BJ (cell line): ENCODE measurements at places on chromosomes 16 and 17. TPM values are rescaled to one million over a fixed set of nuclear protein-coding genes. Genes with fewer than 3 reads are reported as not detected.

DNA sequence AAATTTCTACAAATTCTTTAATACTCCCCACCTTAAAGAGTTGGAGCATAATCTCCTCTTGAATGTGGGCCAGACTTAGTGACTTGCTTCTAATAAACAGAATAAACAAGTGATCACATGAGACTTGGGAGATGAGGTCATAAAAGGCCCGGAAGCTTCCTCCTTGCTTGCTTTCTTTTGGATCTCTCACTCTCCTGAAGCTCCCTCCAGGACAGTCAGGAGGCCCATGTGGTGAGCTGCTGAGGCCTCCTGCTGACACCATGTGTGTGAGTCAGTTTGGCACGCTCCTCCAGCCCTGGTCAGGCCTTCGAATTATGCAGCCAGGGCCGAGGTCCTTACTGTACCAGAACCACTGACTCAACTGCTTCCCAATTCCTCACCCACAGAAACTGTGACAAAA lies 53.2 kb downstream of the NDEL1 start:
- DNase-seq = peak; percentile 95

- DNase-seq = peak; percentile 49
Observed at GRCh38 chr17:80716986-80717719, 172.5 kb downstream of the RPTOR start.

DNA sequence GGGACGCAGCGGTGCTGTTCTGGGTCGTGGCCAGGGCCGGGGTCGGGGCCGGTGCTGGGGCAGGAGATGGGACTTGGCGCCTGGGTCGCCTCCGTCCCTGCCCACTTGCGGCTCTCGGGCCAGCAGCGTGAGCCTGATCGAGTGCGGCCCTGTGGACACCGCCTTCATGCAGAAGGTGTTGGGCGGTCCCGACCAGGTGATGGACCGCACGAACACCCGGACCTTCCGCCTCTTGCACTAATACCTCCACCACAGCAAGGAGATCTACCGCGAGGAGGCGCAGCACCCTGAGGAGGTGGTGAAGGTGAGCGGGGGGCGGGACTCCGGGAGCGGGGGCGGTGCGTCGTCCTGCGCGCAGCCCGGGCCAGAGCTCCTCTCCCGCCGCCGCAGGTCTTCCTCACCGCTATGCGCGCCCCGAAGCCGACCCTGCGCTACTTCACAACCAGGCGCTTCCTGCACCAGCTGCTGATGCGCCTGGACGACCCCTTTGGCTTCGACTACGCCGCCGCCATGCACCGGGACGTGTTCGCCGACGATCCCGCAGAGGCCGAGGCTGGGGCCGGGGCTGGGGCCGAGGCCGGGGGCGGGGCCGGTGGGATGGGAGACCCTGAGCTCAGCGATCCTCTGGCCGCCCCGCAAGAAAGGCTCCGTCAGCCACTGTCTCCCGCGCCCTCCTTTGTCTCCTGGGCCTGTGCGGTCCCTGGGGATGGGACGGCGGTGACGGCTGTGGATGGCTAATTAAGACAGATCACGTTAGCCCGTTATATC lies 4.5 kb upstream of the HSD17B1 start:
- no peak for DNase-seq

The PDILT gene
- polyA plus RNA-seq = not detected in 2 replicates

DNA sequence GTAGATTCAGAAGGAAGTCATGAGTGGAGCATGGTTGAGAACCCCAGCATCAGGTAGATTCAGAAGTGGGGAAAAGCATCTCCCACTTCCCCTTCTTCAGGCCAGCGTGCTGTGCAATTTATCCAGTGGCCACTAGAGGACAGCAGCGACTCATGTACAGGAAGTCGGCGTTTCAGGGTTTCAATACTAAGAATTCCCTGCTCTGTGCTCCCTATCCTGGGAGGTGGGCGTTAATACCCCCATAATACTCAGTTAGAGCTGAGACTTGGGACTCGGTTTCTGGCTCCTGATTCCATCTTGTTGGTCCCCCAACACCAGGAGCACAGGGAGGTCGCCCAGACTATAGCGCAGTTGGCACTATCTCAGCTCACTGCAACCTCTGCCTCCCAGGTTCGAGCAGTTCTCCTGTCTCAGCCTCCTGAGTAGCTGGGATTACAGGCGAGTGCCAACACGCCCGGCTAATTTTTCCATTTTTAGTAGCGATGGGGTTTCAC lies 75.3 kb upstream of the AMZ2 start:
- DNase-seq = no peak

The TLCD3B gene
- 0.06 and 0.13 TPM in 2 replicates for polyA plus RNA-seq

The PLEKHG4 gene
- polyA plus RNA-seq = 12.1 and 25.2 TPM in 2 replicates

DNA sequence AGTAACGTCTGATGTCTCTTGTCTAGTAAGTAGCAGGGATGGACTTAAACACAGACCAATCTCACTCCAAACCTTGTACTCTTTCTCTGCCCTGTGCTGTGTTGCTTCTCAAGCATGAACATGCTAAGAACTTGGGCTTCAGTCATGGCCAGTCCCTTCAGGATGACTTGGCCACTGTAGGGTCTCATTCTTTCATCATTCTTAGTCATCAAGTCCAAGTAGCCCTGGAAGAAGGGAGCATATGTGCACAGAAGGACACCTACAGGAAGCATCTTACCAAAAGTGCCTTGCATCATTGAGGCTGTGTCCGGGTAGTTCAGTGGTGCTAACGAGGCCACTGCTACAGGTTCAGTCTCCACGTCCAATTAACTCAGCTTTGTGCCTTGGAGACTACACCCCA lies 80.7 kb downstream of the CDK5R1 start:
- DNase-seq = no peak

GRCh38 chr16:51244887-51245657 lies 94.0 kb upstream of the SALL1 start:
- no peak for DNase-seq

DNA sequence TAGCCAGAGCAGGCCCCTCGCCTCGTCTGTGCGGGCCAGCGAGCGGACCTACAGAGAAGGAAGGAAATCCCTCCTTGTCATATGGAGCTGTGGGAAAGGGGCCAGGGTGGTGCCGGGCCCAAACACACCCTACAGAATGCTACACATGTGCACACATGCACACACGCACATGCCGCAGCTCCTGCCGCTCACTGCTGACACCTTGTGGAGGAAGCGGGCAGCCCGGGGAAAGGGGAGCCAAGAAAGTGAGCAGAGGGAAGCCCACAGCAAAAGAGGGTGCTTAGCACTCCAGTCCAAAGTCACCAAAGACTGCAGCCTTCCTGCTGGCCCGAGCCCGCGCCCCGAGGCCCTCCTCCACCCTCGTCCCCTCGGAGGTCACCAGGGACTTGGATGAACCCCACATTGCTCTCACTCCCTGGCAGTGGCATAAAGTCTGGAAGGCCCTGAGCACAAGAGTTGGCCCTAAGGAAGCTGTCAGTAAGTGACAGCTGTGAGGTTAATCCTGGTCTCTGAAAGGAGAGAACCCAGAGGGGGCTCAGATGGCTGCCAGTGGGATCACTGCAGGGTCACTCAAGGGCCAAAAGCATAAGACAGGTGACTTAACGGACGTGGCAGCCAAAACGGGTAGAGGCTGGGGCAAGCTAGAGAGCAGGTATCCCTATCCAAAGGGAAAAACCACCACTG lies 68.2 kb downstream of the MYO18A start:
- no peak for DNase-seq

The ATAD5 gene
- 0.42 and 0.77 TPM in 2 replicates for polyA plus RNA-seq

DNA sequence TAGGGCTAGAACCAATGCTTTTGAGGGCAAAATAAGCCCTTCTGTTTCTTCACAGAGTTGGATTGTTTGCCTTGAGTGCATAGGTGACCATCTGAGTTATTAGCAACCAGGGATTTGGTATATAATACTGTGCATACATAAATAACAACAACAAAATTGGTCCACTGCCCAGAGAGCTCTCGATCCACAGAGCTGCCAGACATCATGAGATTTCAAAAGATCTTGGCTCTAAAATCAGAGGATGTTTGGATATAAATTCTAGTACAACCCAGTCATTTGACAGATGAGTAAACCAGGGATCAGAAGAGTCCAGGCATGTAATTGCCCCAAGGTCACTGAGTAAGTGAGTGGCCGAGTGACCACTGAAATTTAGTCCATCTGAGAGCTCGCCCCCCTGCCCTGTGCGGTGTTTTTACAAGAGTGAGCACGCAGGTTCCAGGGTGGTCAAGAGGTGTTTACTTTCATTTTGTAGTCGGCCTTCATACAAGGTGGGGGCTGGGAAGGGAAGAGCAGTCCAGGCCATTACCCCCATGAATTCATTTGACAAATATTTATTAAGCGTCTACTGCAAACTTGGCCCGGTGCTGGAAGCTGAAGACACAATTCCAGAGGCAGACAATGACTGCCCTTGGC lies 1.8 kb upstream of the MT2A start:
- DNase-seq = peak; percentile 76

- no peak for DNase-seq
Observed at GRCh38 chr16:59913666-59914065, 1179.5 kb upstream of the GOT2 start.

The GNG13 gene
- polyA plus RNA-seq = not detected in 2 replicates

The TACO1 gene
- polyA plus RNA-seq = 19.5 and 23.5 TPM in 2 replicates

DNA sequence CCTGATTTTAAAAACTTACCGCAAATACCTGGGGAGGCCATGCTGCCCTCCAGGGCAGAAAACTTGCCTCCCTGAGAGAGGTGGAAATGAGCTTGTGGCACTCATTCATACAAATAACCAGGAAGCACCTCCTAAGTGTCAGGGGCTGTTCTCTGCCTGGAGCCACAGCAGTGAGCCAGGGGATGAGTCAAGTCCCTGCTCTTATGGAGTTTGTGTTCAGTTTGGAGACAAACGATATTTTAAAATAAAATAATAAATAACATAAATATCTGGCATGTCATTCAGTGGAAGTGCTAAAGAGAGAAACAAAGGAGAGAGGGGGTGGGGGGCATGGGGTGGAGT lies 313.8 kb downstream of the C16orf95 start:
- DNase-seq = no peak

- no peak for DNase-seq
Observed at GRCh38 chr17:82262344-82262743, 11.2 kb downstream of the CSNK1D start.

The DLX4 gene
- 0.18 and 0.29 TPM in 2 replicates for polyA plus RNA-seq

The SNX20 gene
- not detected in 2 replicates for polyA plus RNA-seq

The SCNN1G gene
- not detected in 2 replicates for polyA plus RNA-seq

GRCh38 chr17:60293580-60294335 lies 98.2 kb downstream of the USP32 start:
- DNase-seq = no peak

DNA sequence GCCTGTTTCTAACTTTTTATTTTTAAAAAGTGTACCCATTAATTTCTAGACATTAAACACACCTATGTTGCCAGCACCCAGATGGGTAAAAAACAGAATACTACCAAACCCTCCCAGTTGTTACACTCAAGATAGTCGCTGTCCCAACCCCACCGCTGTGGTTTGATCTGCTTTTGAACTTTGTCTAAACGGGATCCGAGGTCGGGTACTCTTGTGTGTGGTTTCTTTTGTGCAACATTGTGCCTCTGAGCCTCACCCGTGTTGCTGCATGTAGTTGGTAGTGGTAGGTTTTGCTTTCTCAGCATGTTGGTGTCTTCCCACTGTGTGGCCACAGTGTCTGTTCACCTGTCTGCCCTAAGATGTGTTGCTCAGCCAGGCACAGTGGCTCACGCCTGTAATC lies 4.3 kb downstream of the KLHL36 start:
- DNase-seq = no peak

DNA sequence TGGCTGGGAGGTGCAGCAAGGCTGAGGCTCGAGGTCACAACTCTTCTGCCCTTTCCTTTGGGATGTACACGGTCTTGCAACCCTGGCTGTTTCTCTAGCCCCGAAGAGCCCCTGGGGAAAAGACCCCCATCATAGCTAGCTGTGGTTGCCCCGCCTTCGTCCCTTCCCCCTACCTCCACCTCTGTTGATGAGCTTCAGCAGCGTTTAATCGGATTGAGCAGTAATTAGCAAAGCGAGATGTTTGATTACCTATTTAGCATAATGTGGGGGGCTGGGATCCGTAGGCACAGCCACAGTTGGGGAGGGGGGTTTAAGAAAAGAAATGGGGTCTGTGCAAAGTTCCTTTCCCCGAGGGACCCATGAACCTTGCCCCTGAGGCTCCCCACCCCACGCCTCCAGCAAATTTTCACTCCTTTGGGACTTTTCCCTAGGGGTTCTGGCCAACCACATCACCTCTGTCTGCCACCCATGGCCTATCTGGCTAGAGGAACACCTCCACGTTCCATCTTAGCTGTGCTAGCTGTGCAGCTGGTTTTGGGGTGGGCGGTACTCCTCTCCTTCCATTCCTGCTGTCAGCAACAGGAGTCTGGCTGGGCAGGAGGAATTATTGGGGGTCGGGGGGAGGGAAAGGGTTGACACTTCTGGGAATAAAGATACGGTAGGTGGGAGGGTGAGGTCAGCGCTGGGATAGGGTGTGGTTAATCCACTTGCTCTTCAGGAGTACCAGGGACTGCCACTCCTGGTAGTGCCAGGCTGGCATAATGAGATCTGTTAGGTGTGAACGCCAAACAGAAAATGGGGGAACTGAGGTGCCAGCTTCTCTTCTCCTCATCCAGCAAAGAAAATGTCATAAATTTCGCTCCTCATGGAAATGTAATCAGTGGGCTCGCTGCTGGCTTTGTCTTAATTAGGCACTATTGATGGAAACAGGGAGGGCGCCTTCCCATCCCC lies 1.3 kb upstream of the DNAH2 start:
- DNase-seq = no peak

The COX6A2 gene
- polyA plus RNA-seq = not detected in 2 replicates

GRCh38 chr16:2795395-2796143 lies 2.7 kb upstream of the PRSS41 start:
- DNase-seq = no peak

The PDIA2 gene
- 0.13 TPM in 1 of 2 replicates, not detected in the other for polyA plus RNA-seq

GRCh38 chr16:84869473-84869845 lies 49.7 kb downstream of the CRISPLD2 start:
- DNase-seq = no peak
